ENCODE measurements at places on chromosomes 16 and 17.

- DNase-seq, result peak; percentile 57
Observed at GRCh38 chr17:45307290-45308015, 9.4 kb downstream of the MAP3K14 start.

DNA sequence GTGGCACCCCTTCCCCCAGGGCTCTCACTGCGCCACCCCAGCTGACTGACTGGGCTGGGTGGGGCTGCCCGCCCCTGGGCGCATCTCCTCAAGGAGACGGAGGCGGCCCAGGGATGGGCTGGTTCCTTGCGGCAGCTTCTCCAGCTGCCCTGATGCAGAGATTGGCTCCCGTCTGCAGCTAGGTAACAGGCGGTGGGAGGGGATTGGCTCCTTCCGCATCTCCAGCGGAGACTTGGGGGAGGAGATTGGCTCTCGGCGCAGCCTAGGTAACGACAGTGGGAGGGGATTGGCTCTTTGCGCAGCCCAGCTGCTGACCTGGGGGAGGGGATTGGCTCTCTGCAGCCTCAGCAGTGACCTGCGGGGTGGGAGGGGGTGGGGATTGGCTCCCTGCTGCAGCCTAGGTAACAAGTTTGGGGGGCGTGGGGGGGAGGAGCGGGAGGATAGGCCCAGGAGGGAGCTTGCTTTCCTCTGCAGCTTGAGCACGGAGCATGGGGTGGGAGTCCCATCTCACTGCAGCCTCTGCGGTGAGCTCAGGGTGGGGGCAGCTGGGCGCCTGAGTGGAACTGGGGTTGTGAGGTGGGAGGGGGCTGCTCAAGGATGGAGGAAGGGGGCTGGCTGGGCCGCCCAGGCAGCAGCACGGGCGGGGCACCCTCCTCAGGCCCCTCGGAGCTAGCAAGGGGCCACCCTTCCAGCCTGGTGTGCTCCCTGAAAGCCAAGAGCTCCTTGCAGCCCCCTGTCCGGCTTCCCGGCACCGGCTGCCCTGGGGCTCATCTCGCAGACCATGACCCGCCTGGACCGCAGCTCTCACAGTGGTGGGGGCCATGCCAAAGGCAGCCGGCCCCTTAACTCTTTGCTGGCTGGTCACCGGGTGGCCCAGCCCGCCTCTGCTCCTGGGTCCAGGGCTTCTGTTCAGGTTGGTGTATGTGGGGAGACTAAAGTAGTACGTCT, 6.4 kb downstream of the NFE2L1 start:
- no peak for DNase-seq

DNA sequence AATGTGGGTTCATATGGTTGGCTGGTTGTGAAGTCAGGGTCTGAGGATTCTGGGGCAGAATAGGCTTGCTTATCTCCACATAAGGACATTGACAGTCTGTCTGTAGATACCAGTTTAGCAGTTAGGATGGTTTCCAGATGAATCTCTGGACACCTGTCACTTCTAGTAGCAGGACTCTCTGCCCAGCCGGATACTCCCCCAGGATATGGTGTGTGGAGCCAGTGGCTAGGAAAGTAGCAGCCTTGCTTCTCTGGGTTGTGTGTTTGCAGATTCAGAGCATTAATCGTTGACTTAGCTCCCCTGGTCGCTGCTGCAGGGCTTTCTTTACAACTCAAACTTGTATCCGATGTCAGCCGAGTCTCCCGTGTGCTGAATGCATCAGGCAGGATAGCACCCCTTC, 45.2 kb downstream of the CLEC16A start:
- no peak for DNase-seq

DNA sequence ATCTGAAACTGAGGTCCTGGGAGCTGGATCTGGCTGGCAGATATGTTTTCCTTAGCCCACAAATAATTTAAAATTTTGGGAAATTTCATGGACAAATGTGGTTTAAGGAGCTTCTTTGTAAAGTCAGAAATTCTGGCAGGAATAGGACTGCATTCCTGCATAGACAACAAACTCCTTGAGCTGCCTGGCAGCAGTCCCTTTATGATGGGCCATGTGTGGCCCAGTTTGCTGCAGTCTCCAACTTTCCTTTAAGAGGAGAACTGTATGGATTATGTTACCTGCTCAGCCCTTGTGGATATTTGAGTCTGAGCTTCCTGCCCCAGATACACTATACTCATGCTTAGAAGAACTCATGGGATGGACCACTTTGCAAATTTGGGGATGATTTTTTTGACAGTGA, 48.5 kb upstream of the HS3ST2 start:
- DNase-seq, result no peak

DNA sequence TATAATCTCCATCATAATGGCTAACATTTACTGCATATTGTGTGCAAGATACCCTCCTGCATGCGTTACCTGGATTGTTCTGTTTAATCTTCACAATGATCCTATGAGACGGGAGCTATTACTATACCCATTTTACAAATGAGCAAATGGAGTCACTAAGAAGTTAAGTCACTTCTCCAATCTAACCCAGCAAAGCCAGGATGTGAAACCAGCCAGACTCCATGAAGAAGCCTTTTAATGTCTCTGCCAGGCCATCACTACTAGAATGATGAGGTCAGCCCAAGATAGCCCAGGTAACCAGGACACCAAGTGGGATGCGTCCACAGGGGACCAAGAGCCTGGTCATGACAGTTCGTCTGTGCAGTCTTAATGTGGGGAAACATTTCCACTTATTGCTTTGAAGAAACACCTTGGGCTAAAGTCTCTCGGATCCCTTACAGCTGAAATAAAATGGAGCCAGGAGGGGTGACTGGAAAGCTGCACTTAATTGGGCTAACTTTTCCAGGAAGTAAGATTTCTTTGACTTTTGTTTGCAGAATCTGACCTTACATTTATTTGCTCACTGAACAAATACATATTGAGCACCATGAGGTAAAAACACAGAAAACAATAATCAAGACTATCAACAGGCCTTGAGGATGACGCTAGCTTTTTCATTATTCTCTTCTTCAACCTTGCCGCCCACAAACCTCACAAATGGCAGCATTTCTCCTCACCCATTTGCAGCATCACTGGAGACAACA, 926 bp upstream of the SHCBP1 start:
- no peak for DNase-seq

DNA sequence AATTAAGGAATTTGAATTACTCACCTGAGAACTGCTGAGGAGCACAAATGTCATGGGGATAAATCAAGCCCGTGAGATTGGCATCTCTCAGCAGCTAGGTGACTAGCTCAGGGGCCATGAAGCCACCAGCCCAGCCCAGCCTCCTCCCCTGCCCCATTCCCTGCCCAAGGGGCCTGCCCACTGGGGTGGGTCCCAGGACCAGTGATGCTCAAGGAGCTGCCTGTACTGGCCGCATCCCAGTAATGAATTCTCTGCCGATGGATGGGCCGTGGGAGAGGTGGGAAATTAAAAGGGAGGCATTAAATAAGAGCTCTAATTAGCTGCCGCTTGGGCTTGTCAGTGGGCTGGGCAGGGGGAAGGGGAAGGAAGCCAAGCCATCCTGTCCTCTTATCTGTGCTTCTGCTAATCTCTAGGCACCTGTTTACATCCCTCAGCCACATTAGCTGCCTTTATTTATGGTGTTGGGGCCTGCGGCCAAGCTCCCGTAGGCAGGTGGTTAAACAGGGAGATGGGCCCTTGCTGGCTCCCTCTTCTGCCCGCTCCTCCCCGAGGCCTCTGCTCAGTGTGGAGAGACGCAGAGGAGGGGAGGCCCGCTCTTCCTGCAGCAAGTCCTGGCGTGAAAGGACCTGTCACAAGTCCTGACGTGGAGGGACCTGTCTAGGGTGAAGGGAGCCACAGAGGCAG, 48.8 kb downstream of the PIPOX start:
- DNase-seq, result no peak

- DNase-seq, result no peak
Observed at GRCh38 chr17:68820476-68820824, 134.7 kb downstream of the ABCA8 start.

DNA sequence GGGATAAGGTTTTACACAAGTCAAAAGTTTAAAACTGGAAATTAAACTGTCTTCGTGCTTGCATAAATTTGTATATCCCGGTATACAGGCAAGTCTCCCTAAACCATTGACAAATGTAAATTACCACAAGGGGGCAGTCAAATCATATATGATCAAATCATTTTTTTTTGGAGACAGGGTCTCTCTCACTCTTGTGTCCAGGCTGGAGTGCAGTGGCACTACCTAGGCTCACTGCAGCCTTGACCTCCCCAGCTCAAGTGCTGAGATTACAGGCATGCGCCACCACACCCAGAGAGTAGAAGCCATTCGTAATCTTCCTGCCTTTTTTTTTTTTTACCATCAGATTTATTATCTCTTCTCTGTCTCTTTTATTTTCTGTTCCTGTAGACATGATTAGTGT, 18.5 kb downstream of the TOP2A start:
- peak; percentile 30 for DNase-seq

DNA sequence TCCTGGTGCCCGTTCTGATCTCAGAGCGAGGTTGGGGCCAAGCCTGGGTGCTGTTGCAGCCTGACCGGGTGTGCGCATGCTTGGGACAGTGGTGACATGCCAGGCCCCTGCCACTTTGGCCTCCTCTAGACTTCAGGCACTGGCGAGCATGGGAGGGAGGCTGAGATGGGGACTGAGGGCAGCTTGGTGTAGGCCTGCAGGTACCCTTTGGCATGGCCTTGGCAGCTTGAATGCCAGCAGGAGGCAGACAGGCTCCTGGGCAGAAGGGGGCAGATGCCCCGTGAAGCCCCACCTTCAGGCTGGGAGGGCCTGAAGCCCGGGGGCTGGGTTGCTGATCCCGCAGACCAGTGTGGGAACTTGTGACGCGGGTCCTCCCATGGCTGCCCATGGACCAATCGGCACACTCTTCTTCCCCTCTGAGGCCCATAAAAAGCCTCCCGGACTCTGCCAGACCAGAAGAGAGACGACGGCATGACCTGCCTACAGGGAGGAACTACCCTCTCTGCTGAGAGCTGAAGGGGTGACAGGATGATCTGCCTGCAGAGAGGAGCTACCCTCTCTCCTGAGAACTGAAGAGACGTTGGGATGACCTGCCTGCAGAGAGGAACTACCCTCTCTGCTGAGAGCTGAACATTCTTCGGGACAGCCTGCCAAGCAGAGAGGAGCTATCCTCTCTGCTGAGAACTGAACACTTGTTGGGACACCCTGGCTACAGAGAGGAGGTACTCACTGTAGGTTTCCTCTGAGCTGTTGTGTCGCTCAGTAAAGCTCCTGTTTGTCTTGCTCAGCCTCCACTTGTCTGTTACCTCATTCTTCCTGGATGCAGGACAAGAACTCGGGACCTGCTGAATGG, 17.5 kb downstream of the RHOT1 start:
- DNase-seq, result no peak

GRCh38 chr17:49832840-49833599, 14.8 kb downstream of the TAC4 start:
- no peak for DNase-seq

DNA sequence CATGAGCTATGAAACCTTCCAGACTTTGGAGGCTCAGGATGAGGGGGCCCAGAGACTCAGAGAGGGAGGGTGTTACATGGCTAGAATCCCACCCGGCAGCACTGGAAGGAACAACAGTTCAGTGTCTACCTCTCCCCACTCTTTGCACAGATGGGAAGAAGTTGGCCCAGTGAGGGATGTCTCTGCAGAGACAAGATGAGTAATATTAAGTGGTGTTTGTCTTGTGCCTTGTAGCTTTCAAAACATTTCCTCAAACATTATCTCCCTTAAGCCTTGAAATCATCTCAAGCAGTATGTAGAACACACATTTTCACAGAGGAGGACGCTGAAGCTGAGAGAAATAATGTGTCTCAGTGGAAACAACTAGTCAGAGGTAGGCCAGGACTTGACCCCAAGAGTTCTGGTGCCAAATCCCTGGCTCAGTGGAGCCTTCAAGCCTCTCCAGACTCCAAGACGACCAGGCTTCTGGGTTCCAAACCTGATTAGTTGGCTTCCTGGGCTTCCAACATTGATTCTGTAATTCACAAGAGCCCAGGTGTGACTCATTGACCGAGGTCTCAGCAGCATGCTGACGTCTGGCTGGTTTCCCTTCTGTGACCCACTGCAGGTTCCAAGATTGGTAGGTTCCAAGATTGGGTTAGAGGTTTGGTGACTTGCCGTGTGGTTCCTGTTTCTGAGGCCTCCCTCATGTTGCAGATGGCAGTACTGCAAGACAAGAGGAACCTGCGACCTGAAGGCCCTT, 7.4 kb downstream of the RNF112 start:
- no peak for DNase-seq

DNA sequence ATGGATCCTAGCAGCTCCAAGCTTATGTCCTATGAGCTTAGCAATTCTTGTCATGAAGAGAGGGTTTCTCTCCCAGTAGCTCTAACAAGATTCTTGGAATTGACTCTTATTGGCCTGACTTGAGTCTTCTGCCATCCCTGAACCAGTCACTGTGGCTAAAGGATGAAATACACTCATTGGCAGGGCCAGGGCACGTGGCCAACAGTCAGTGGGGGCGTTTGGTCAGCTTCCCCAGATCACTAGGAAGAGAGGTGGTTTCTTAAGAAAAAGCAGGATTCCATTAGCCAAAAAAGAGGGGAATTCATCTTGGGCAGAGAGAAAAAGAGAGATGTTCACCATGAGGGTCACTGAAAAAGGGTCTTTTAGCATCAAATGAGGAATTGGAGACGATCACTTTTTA, 363.2 kb downstream of the SNX29 start:
- DNase-seq, result no peak

DNA sequence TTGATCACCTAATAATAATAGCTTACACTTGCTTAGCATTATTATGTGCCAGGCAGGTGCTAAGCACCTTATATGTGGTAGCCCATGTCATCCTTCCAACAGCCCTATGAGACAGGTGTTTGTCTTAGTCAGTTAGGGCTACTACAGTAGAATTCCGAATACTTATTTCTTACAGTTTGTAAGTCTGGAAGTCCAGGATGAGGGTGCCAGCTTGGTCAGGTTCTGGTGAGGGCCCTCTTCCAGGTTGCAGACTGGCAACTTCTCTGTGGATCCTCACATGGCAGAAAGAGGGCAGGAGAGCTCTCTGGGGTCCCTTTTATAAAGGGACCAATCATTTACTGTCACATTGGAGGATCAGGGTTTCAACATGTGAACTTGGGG, 19.6 kb upstream of the MYH10 start:
- no peak for DNase-seq
